MM.1S (cell line): ENCODE measurements at places on chromosomes 7 and 10.

DNA sequence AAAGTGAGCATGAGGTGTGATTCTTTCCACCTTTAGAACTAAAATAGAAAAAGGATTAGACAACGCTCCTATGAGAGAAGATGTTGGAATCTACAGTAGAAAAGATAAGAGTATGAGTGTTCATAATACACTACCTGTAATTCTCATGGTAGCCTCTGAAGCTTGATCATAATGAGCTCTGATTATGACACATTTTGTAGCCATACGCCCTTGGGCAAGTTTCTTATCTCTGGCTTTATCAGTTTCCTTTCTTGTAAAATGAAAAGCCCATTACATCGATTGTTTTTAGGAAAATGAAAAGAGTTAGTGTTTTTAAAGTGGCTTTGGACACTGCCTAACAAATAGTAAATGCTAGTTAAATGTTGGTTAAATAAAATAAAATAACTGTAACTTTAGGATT lies 22.4 kb upstream of the PRSS58 start:
- DNase-seq = no peak
- H3K36me3 ChIP-seq = no peaks in the 10 kb centered on the region
- no peaks in the 10 kb centered on the region for H3K4me1 ChIP-seq
- H3K27me3 ChIP-seq = no peaks in the 10 kb centered on the region
- H3K4me3 ChIP-seq = no peak overlapping the region
- H3K27ac ChIP-seq = no peak overlapping the region

DNA sequence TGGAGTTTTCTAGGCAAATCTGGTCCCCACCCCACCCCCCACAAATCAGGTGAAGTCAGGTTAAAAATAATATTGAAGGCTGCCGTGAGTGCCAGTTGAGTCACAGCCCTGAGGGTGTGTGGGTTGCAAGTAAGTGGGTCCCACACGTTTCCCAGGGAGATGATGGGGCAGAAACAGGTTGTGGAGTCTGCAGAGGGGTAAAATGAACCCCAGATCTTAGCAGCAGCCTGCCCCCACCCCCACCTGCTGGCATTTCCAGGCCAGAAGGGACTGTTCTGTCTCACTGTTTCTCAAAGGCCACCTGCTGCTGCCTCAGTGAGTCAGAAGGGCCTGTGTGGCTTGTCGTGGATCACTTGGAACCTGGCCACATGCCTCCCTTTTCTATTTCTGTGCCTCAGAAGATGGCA lies 59.8 kb upstream of the SMNDC1 start:
- no peak overlapping the region for H3K27ac ChIP-seq
- no peak for DNase-seq
- H3K27me3 ChIP-seq = no peaks in the 10 kb centered on the region
- H3K4me1 ChIP-seq = peaks cover 42% of the 10 kb centered on the region

DNA sequence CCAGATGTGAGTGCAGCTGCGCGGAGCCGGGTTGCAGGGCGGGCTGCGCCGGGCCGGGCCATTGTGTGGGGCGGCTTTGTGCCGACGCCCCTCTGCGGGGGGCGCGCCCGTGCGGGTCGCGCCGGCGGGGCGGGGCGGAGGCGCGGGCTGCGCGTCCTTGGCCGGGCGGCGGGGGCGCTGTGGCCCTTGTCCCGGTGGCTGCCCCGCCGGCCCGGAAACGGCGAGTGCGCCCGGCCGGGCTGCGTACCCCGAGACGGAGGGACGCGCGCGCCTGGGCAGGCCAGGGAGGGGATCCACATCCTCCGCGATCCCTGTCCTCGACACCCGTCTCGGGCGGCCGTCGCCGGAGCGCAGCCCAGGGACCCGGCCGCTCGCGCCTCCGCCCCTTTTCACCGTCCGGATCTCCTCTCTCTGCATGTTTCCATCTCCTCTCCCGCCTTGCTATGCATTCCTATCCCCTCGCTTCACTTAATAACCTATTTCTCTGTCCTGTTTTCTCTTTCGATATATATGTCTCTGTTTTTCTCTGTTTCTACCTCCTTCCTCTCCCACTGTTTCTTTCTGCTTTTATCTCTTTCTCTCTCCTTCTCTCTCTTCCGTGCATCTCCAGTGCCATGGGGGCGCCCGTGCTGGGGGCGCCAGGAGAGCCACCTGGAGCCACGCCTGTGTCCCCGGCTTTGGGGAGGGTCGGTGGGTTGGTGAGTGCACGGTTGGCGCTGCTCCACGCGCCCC lies 765 bp downstream of the PFKFB3 start:
- peak overlapping the region; percentile 82 for H3K4me3 ChIP-seq
- H3K27me3 ChIP-seq = no peaks in the 10 kb centered on the region
- DNase-seq = peak; percentile 54
- no peaks in the 10 kb centered on the region for H3K4me1 ChIP-seq
- H3K36me3 ChIP-seq = no peaks in the 10 kb centered on the region
- peak overlapping the region; percentile 67; the same call in 1 of the 2 replicates for H3K27ac ChIP-seq

DNA sequence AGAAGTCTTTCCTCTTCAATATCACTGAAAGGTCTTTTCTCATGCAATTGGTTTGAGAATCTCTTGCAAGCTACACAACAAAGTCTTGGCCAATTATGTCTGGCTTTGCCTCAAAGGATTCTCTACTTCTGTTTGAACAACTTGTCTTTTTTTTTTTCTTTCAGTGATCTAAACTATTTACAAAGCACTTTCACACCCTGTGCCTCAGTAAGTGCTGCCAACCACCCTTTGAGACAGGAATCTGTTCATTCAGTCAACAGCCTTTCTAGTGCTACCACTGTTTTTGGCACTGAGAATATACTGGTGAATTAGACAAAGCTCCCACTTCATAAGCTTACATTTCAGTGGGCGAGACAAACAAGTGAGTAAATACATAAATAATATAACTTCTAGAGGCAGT lies 26.9 kb upstream of the SDK1 start:
- H3K36me3 ChIP-seq = no peaks in the 10 kb centered on the region
- H3K4me3 ChIP-seq = no peak overlapping the region
- H3K27me3 ChIP-seq = no peaks in the 10 kb centered on the region
- no peak for DNase-seq

GRCh38 chr10:67618116-67618515 lies 77.9 kb downstream of the CTNNA3 start:
- peaks cover 12% of the 10 kb centered on the region; the same call in 1 of the 2 replicates for H3K4me1 ChIP-seq
- no peak overlapping the region for H3K4me3 ChIP-seq
- no peak overlapping the region for H3K27ac ChIP-seq
- DNase-seq = no peak

- no peaks in the 10 kb centered on the region for H3K4me1 ChIP-seq
- no peak for DNase-seq
- H3K4me3 ChIP-seq = no peak overlapping the region
- no peaks in the 10 kb centered on the region for H3K36me3 ChIP-seq
These were observed 19.0 kb upstream of the SLK start for GRCh38 chr10:103947799-103948516.

GRCh38 chr10:11373717-11374171 lies 237.7 kb downstream of the USP6NL start:
- no peak overlapping the region for H3K27ac ChIP-seq
- H3K36me3 ChIP-seq = no peaks in the 10 kb centered on the region
- H3K27me3 ChIP-seq = no peaks in the 10 kb centered on the region
- H3K4me1 ChIP-seq = no peaks in the 10 kb centered on the region

- H3K4me3 ChIP-seq = no peak overlapping the region
- no peaks in the 10 kb centered on the region for H3K4me1 ChIP-seq
These were observed 338.7 kb downstream of the DNAJB6 start for GRCh38 chr7:157675427-157675927.

GRCh38 chr7:43652364-43652763 lies 69.5 kb downstream of the STK17A start:
- DNase-seq = no peak
- no peak overlapping the region for H3K4me3 ChIP-seq
- peaks cover 60% of the 10 kb centered on the region for H3K4me1 ChIP-seq
- H3K27ac ChIP-seq = no peak overlapping the region
- H3K27me3 ChIP-seq = no peaks in the 10 kb centered on the region

DNA sequence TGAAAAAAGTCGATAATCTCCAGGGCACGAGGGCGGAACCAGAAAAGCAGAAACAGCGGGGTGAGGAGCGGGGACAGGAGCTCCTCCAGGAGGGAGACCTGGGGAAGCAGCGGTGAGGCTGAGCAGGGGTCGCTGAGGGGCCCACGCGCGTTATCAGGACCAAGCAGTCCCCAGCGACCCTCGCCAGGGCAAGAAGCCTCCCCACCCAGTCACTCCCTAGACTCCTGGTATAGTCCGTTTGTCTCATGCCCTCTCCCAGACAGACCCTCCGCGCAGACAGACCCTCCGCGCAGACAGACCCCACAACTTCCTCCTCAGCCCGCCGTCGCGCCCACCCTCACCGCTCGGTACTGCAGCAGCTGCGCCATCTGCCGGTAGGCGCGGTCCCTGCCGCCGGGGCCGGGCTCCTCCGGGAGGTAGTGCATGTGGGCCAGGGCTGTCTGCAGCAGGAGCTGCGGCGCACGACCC lies 6.3 kb downstream of the ATG9B start:
- no peak overlapping the region for H3K27ac ChIP-seq
- H3K4me1 ChIP-seq = peaks cover 10% of the 10 kb centered on the region; the same call in 1 of the 2 replicates

GRCh38 chr7:3175285-3175902 lies 125.7 kb upstream of the SDK1 start:
- no peak overlapping the region for H3K27ac ChIP-seq
- H3K4me1 ChIP-seq = no peaks in the 10 kb centered on the region
- no peaks in the 10 kb centered on the region for H3K27me3 ChIP-seq
- DNase-seq = no peak
- H3K4me3 ChIP-seq = no peak overlapping the region
- no peaks in the 10 kb centered on the region for H3K36me3 ChIP-seq

DNA sequence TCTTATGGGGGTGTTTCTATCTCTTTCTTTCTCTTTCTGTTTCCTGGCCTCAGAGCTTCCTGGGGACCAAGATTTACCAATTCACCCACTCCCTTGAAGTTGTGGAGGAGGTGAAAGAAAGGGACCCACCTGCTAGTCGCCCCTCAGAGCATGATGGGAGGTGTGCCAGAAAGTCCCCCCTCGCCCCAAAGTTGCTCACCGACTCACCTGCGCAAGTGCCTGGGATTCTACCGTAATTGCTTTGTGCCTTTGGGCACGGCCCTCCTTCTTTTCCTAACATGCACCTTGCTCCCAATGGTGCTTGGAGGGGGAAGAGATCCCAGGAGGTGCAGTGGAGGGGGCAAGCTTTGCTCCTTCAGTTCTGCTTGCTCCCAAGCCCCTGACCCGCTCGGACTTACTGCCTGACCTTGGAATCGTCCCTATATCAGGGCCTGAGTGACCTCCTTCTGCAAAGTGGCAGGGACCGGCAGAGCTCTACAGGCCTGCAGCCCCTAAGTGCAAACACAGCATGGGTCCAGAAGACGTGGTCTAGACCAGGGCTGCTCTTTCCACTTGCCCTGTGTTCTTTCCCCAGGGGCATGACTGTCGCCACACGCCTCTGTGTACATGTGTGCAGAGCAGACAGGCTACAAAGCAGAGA lies 12.2 kb downstream of the AQP1 start:
- H3K27ac ChIP-seq = no peak overlapping the region
- H3K4me3 ChIP-seq = no peak overlapping the region
- H3K36me3 ChIP-seq = no peaks in the 10 kb centered on the region
- no peaks in the 10 kb centered on the region for H3K27me3 ChIP-seq
- DNase-seq = no peak

GRCh38 chr7:20796500-20796899 lies 9.8 kb upstream of the SP8 start:
- peak; percentile 52 for DNase-seq
- no peak overlapping the region for H3K27ac ChIP-seq
- H3K27me3 ChIP-seq = no peaks in the 10 kb centered on the region
- no peaks in the 10 kb centered on the region for H3K36me3 ChIP-seq
- H3K4me3 ChIP-seq = peak overlapping the region; percentile 75

GRCh38 chr7:92670204-92670851 lies 80.1 kb upstream of the FAM133B start:
- DNase-seq = no peak
- H3K4me3 ChIP-seq = no peak overlapping the region
- H3K4me1 ChIP-seq = no peaks in the 10 kb centered on the region
- no peaks in the 10 kb centered on the region for H3K27me3 ChIP-seq

DNA sequence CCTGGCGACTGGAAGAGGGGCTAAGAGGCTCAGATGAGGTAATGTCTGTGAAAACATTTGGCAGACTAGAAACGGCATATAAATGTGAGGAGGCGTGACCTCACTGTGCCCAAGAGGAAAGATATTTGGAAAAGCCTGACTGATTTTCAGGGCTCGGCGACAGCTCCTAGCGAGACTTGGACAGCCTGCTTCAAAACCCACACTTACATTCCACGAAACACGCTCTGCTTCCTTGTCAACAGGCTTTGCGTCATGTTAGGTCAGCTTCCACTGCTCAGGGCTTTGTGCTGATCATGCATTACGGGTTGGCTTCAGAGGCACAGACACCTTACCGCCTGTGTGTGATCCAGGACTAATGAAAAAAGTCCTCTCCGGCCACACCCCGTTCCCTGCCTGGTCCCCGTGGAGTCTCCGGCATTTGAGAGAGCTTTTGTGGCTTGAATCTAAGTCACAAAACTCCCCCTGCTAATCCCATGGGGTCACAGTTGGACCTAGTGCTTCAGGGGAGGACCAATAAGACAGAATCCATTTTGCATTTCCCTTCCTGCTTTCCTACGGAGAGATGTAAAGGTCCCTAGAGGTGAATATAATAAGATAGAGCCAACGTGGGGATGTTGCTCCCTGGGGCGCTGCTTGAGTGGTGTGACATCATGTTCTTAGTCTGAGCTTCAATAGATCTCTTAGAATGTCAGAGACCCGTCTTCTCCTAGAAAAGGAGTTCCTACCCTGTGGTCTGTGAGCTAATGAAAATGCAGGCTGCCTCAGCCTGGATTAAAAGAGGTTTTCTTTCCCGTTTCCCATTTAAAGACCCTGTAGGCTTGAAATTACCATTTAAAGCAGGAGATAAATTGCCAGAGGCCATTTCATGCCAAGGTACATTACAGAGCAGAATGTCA lies 25.5 kb downstream of the FGFBP3 start:
- no peaks in the 10 kb centered on the region for H3K27me3 ChIP-seq
- no peak overlapping the region for H3K27ac ChIP-seq
- DNase-seq = no peak
- H3K36me3 ChIP-seq = no peaks in the 10 kb centered on the region
- peaks cover 4% of the 10 kb centered on the region; the same call in 1 of the 2 replicates for H3K4me1 ChIP-seq

- H3K36me3 ChIP-seq = no peaks in the 10 kb centered on the region
- no peaks in the 10 kb centered on the region for H3K27me3 ChIP-seq
- H3K4me1 ChIP-seq = no peaks in the 10 kb centered on the region
- DNase-seq = no peak
- H3K4me3 ChIP-seq = no peak overlapping the region
These were observed 116.6 kb downstream of the PTPN20 start for GRCh38 chr10:47027784-47028260.
